ENCODE measurements at places on chromosomes 7 and 10. TPM values are rescaled to one million over a fixed set of nuclear protein-coding genes. Genes with fewer than 3 reads are reported as not detected.

Gene CLCN1
- not detected for total RNA-seq

Gene NSUN6
- 27.8 TPM for total RNA-seq

Gene CDK1
- 14.3 TPM for total RNA-seq

GRCh38 chr7:141103847-141104429 is 30.1 kb downstream of the TMEM178B start:
- DNase-seq: no peak

GRCh38 chr10:100307684-100308083 is 21.2 kb upstream of the BLOC1S2 start:
- DNase-seq: no peak

- no peak for DNase-seq
Measured at GRCh38 chr7:77729574-77730348, 33.5 kb downstream of the RSBN1L start.
